CD8-positive, alpha-beta memory T cell (primary cell): ENCODE measurements at places on chromosomes 6 and 20. TPM values are rescaled to one million over a fixed set of nuclear protein-coding genes. Genes with fewer than 3 reads are reported as not detected.
A peak's percentile ranks its signal among the peaks of the same experiment; 100 is the strongest.

DNA sequence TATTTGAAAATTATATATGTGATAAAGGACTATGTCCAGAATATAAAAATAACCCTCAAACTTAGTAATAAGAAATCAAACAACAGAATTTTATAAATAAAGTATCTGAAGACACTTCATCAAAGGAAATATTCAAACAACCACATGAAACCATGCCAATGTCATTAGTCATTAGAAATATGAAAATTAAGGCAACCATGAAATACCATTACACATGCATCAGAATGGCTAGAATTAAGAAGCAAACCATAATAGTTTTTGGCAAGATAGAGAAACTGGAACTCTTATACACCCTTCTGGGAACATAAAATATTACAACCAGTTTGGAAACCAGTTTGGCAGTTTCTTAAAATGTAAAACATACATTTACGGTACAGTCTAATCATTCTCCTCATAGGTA is 137.2 kb upstream of the ADGRB3 start:
- DNase-seq = no peak

DNA sequence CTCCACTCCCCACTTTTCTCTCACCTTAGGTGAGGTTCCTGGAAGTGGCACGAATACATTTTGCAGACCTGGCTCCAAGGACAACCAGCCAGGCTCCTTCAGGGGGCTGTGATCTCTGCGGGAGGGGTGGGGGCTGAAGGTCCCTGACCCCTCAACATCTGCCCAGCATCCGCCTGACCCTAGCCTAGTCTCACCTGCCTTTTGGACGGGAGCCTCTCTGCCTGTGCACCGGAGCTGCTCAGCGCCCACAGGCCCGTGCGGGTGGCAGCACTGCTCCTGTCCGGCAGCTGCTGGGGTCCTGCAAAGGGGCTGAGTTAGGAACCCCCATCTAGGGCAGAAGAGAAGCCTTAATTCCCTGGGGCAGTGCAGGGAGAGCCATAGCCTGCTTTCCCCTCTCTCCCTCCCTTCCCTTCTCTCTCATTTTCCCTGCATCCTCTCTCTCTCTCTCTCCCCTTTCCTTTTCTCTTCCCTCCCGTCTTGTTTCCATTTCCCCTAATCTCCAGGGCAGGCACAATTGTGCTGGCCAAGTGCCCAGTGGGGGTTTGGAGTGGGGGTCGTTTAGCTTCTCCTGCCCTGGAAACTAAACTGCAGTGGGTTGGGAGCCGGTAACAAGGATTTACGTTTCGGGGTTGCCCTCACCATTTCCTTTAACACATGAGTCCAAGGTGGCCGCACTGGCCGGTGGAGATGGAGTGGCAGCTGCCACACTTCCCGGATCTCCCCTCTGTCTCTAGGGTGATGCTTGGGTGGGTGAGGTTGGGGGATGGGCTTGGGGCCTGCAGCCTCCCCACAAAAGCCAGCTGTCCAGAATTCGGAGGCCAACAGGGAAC is 54.1 kb downstream of the CTCFL start:
- no peak for DNase-seq

DNA sequence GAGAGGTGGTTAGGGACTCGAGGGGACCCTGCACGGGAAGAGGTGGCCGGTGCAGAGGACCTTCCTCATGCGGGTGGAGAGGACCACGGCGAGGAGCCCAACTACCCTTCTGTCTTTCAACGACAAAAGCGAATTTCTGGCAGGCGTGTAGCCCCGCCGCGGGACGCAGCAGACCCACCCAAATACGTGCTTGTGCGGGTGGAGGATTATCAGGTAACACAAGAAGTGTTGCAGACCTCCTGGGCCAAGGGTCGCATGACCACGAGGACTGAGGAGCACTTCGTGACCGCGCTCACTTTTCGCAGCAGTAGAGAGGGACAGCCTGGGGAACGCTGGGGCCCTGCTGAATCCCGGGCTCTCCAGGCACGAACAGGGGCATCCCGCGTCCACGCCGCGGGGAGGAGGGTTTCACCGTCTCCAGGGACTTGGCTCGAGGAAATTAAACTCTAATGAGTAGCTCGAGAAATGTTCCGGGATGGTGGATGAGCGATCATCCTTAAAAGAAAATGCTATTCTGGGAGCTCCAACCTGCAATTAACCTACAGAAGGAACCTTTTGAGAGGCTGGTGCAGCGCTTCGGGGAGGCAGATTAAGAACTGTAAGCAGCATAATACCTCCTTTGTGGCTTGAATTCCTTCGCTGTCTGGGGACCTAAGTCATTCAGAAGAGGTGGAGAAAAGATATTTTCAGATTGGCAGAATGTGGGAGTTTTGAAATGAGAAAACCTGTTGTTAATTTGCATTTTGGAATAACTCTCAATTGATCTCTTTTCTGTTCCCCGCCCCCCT is 804 bp downstream of the C6orf141 start:
- DNase-seq = no peak

- DNase-seq = no peak
Observed at GRCh38 chr20:38293491-38294065, 10.4 kb upstream of the BPI start.

DNA sequence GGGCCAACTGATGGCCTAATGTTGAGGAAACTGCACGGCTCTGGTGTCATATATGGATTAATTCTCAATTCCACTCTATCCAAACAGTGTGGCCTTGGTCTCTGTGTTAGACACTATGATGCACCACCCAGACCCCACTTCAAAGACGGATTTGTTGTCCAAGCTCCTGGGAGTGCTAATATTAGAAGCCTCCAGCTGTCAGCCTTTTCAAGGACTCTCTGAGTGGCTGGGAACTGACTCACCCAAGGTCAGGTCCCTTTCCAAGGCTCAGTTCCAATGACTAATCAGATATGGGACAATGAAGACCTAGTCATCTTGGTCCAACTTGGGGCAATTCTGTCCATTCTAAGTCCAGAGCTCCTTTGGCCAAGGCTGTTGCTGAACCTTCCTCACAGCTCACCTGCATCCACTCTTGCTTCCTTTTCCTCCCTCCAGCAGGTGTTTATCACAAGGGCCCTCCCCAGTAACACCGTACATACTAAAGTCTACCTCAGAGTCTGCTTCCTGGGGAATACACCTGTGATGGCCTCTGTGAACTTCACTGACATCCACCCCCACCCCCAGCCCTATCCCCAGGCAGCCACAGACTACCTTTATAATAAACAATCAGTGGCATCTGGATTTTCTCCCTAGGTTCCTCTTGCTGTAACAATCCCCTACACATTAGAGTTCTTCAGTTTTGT is 7.2 kb upstream of the IL20RA start:
- DNase-seq = no peak

DNA sequence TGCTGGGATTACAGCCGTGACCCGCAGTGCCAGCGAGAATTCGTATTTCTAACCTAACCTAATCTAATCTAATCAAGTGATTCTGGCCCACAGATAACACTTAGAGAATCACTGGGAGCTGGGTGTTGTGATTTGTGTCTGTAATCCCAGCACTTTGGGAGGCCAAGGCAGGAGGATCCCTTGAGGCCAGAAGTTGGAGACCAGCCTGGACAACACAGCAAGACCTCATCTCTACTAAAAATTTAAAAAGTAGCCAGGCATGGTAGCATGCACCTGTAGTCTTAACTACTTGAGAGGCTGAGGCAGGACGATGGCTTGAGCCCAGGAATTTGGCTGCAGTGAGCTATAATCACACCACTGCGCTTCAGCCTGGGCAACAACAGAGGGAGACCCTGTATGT is 21.4 kb upstream of the NCOA3 start:
- DNase-seq = no peak

- DNase-seq = no peak
Observed at GRCh38 chr6:161694995-161695394, 421.1 kb upstream of the AGPAT4 start.

- DNase-seq = no peak
Observed at GRCh38 chr20:1588533-1589460, 31.0 kb downstream of the SIRPB1 start.

- no peak for DNase-seq
Observed at GRCh38 chr6:5632348-5632935, 371.1 kb downstream of the FARS2 start.

DNA sequence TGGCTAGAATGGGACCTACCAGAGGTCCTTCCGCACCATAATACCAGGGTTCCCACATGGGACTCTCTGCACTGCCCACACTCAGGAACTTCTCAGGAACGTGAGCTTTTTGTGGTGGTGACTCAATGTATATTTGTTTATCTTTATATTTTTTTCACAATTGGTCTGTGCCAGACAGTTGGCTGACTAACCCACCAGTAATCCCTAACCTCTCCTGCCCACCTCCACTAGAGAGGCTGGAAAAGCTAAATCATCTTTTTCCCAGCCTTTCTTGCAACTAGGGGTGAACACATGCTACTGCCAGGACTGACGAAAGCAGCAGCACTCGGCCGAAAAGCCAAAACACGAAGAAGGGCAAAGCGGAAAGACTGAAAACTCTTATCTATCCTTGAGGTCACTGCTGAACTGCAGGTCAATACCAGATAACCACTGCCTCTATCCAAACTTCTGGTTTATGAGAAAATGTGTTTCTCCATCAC is 112.9 kb downstream of the TRERF1 start:
- no peak for DNase-seq

- peak; percentile 23 for DNase-seq
Observed at GRCh38 chr6:27188885-27189418, 58.5 kb upstream of the PRSS16 start.

DNA sequence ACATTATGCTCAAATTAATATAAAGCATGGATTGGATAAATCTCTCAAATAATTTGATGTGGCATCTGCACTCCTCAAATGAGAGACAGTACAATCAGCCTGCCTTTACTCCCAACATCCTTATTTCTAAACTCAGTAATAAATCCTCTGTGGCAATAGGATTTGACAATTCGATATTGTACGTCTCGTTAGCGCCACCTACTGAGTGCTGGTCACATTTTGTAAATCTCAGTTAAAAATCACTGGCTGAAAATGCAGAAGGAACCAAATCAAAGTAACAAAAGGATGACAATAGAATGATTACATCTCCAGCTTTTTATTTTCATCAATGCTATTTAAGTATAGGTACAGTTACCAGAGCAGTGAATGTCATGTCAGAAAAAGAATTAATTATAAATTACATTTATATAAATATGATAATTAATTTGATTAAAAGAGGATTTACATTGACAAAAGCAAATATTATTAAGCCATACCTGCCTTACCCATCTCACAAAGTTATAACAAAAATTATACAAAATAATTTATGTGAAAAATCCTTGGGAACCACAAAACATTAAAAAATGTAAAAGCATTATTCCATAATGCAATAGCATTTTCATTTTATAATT is 20.2 kb upstream of the GJE1 start:
- DNase-seq = peak; percentile 71

DNA sequence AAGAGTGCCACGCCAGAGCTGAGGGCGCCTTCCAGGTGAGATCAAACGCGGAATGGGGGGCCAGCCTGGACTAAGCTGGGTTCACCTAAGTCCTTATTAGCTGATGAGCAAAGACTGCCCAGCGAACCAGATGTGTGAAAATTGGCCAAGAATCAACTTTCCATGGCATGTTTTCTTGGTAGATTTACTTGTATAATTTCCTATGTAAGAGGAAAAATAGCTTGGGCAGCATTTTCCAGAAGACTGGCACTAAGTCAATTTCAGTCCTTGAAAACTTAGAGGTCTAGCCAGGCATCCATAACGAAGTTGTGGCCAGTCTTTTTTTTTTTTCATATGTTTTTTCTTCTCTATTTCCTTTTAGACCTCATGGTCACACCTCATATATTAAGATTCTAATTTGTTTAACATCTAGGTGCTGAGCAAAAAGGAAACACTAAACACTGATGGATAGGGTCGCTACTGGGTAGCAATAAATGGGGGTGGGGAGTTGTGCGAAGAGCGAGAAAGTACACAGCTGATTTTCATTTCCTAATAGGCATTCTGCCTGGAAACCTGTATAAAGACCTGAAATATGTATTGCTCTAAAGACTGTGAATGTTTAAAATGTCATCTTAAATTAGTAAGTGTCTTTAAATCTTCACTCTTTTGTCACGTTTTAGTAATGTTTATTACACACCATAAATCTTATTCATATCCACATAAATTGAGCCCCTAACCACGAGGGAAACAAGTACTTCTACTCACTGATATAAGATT is 188.8 kb downstream of the CD83 start:
- no peak for DNase-seq

DNA sequence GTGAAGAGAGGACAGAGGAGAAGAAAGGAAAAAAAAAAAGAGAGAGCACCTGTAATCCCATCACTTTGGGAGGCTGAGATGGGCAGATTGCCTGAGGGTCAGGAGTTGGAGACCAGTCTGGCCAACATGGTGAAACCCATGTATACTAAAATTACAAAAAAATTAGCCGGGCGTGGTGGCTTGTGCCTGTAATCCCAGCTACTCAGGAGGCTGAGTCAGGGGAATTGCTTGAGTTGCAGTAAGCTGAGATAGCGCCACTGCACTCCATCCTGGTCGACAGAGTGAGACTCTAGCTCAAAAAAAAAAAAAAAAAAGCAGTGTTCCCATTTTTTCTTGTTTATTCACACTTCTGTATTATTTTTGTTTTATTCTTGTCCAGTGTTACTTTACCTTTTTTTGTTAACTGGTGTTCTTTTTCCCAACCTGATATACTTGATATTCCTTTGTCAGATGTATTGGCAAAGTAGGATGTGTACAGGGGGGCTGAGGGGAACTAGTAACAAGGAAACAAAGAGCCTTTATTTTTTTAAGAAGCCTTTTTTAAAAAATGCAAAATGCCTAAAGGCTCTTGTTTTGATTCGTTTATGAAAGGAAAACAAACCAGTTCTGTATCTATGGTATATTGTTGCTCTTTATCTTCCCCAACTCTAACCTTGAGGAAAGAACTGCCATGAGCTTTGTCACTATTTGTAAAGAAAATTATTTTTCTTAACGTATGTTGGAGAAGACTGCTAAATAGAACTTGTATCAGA is 22.3 kb downstream of the COL19A1 start:
- no peak for DNase-seq

GRCh38 chr6:15184441-15184861 is 61.4 kb upstream of the JARID2 start:
- no peak for DNase-seq

DNA sequence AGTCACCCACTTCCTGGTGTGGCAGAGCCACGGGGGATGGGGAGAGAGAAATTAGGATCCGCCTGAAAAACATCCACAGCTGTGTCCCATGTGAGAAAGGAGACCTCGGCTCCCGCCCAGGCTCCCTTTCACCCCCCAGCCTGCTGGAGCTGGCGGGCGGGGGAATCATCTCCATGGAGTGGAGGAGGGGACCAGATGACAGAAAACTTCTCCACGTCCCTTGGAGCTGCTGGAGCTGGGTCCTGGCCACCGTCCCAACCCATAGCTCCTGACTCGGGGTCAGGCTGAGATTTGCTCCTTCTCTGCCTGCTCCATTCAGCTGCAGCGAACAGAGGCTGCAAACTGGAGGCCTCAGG is 113.8 kb downstream of the CEBPB start:
- DNase-seq = no peak

The PACRG gene
- total RNA-seq = not detected

The CCN2 gene
- not detected for total RNA-seq

The ANKRD66 gene
- total RNA-seq = not detected

The OXT gene
- total RNA-seq = 0.79 TPM

The CD109 gene
- 24.5 TPM for total RNA-seq

The RAET1L gene
- not detected for total RNA-seq

The FOXS1 gene
- total RNA-seq = not detected

The CUTA gene
- 149 TPM for total RNA-seq
